ENCODE measurements at places on chromosomes 4 and X.

DNA sequence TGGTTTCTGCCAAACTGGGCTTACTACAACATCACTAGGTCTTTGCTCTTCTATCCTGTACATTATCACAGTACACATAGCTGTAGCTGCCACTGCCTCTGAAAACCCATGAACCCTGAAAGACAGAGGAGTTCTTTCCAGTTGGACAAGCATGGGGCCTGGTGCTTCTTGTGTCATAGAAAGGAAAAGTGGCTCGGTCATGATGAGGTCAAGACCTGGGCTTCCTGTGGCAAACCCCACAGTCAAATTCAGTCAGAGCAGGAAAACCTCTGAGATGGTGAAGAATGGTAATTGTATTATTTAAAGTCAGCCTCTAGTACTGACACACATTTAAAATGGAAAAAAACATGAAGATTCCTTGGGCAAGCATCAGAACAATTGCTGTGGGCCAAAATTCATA lies 133.3 kb upstream of the PRPS2 start:
- no peak for DNase-seq

DNA sequence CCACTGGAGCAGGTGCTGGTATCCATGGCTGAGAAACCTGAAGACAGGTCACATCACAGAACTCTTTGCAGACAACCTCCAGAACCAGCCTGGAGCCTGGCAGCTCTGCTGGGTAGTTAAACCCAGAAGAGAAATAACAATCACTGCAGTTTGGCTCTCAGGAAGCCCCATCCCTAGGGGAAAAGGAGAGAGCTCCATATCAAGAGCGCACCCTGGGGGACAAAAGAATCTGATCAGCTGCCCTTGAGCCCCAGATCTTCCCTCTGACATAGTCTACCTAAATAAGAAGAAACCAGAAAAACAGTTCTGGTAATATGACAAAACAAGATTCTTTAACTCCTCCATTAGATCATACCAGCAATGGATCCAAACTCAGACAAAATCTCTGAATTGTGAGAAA lies 823.2 kb upstream of the FRG1 start:
- DNase-seq, result no peak

DNA sequence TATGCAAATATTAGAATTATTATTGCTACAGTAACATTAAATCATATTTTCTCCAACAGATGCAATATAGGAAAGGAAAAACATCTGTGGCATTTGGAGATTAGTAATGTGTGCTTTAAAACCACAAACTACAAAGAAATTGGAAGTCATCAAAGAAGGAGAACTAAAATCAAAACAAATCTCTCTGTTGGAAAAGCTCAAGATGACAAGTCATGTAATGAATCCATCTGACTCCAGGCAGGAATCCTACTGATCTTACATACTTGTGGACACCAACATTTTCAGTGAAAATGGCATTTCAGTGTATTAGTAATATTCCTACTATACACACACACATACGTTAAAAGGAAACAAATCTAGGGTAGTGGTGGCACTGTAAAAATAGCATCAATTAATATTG lies 98.2 kb downstream of the SLC39A8 start:
- DNase-seq, result no peak

GRCh38 chr4:84895283-84895682 lies 71.2 kb downstream of the WDFY3 start:
- DNase-seq, result no peak

- no peak for DNase-seq
Observed at GRCh38 chr4:59258002-59258401, 1942.1 kb upstream of the ADGRL3 start.
